HepG2 (cell line): ENCODE measurements at places on chromosomes 16 and 17. TPM values are rescaled to one million over a fixed set of nuclear protein-coding genes. Genes with fewer than 3 reads are reported as not detected.

- peaks cover 4% of the 10 kb centered on the region; the same call in 1 of the 2 replicates for H3K36me3 ChIP-seq
- H3K4me3 ChIP-seq = peak overlapping the region; percentile 5; the same call in 1 of the 2 replicates
- peaks cover 37% of the 10 kb centered on the region for H3K4me1 ChIP-seq
- DNase-seq = peak; percentile 79
- no peaks in the 10 kb centered on the region for H3K27me3 ChIP-seq
Observed at GRCh38 chr16:1993731-1994131, 4.0 kb downstream of the SYNGR3 start.

GRCh38 chr17:21174186-21174585, 39.8 kb downstream of the TMEM11 start:
- no peaks in the 10 kb centered on the region for H3K27me3 ChIP-seq
- no peaks in the 10 kb centered on the region for H3K4me1 ChIP-seq
- peaks cover 26% of the 10 kb centered on the region for H3K36me3 ChIP-seq
- H3K27ac ChIP-seq = no peak overlapping the region
- no peak overlapping the region for H3K4me3 ChIP-seq

DNA sequence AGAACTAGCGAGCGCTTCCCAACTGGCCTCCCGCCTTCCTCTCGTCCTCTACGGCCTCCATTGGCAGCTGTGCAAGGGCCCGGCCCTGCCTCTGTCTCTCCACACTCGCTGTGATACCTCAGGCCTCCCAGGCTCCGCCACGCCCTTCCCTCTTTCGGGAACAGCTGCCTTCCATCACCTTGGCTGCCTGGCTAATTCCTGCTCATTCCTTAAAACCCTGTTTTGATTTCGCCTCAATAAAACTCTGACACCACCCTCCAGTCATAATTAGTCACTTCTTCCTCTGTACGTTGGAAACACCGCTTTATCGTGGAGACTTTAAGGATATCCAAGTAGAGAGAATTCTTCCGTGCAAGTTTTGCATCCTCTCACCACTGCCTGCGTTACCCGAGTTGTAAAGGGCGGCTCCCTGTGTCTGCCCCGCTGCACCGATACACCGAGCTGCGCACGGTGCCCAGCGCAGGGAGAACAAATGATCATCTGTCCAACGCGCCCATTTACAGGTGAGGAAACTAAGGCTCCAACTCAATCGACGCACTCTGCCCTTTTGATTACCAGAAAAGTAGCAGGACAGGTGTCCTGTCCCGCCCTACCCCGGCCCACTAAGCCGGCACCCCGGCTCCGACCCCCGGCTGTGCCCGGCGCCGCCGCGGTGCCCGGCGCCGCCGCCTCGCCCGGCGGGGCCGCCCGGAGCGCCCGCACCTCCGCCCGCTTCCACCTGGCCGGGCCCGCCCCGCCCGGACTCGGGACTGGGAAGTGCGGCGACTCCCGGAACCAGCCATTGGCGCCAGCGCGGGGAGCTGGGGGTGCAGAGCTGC, 139.7 kb downstream of the SEC14L1 start:
- no peaks in the 10 kb centered on the region for H3K36me3 ChIP-seq
- no peaks in the 10 kb centered on the region for H3K27me3 ChIP-seq
- H3K27ac ChIP-seq = peak overlapping the region; percentile 4
- H3K4me1 ChIP-seq = peaks cover 41% of the 10 kb centered on the region

DNA sequence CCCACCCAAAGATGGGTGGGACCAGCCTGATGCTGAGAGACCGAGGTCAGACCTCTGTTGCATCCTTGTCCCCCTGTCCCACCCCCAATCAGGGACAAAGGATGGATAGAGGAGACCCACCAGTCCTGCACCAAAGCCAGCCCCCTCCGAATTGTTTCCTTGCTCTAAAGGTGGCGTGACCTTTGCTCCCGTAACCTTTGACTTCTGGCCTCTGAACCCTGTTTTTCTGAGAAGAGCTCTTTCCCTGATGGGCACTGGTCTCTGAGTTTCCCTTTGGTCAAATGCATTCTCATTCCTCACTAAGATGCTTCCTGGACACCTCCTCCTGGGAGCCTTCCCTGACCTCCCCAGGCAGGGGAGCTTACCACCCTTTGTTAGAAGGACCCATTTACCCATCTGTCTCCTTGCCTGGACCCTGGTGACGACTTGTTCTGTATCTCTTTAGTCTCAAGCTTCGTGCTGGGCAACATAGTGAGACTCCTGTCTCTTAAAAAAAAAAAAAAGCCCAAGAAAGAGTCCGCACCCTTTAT, 5.3 kb upstream of the NEUROD2 start:
- peaks cover 10% of the 10 kb centered on the region for H3K27me3 ChIP-seq
- no peak overlapping the region for H3K4me3 ChIP-seq

DNA sequence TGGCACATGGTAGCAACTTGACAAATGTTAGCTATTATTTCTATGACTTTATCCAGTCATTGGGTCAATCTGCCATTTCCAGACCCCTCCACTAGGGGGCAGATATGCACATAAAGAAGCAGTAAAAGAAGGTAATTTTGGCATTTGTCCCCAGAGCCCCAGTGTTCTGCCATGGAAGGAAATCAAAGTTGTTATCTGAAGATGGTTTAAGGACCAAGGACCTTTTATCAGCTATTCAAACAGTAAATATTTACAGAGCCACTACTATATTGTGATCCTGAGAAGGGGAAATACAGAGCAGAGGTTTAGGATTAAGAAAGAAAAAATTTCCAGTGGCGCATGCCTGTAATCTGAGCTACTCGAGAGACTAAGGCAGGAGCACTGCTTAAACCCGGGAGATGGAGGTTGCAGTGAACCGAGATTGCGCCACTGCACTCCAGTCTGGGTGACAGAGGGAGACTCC, 20.0 kb downstream of the TRAF4 start:
- DNase-seq = peak; percentile 68
- H3K4me1 ChIP-seq = no peaks in the 10 kb centered on the region
- peaks cover 61% of the 10 kb centered on the region for H3K36me3 ChIP-seq
- no peak overlapping the region for H3K27ac ChIP-seq
- H3K4me3 ChIP-seq = no peak overlapping the region

GRCh38 chr17:21089145-21089544, 37.6 kb upstream of the DHRS7B start:
- H3K4me1 ChIP-seq = peaks cover 6% of the 10 kb centered on the region
- no peaks in the 10 kb centered on the region for H3K36me3 ChIP-seq
- no peak overlapping the region for H3K27ac ChIP-seq
- DNase-seq = no peak

DNA sequence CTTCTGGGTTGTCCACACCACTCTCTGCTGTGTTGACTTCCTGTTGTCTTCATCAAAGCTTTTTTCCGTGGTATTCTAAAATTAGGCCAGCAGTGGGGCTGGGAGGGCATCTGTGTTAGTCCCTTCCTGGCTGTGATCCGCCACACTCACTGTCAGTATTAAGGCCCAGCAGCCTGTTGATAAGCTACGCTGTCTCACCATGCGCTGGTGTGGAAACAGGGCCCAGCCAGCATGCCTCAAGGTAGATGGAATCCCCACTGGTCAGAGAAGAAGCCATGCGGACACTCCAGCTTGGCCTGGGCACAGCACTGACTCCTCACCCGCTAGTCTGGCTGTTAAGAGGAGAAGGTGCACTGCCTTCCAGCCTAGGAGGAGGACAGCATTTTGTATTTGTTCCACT, 11.4 kb downstream of the CDR2L start:
- H3K27ac ChIP-seq = no peak overlapping the region
- H3K36me3 ChIP-seq = peaks cover 2% of the 10 kb centered on the region
- H3K4me3 ChIP-seq = no peak overlapping the region

- H3K4me3 ChIP-seq = no peak overlapping the region
- peaks cover 6% of the 10 kb centered on the region; the same call in 1 of the 2 replicates for H3K36me3 ChIP-seq
- H3K4me1 ChIP-seq = no peaks in the 10 kb centered on the region
- no peaks in the 10 kb centered on the region for H3K27me3 ChIP-seq
- DNase-seq = no peak
Observed at GRCh38 chr17:82865774-82866395, 26.1 kb upstream of the ZNF750 start.

DNA sequence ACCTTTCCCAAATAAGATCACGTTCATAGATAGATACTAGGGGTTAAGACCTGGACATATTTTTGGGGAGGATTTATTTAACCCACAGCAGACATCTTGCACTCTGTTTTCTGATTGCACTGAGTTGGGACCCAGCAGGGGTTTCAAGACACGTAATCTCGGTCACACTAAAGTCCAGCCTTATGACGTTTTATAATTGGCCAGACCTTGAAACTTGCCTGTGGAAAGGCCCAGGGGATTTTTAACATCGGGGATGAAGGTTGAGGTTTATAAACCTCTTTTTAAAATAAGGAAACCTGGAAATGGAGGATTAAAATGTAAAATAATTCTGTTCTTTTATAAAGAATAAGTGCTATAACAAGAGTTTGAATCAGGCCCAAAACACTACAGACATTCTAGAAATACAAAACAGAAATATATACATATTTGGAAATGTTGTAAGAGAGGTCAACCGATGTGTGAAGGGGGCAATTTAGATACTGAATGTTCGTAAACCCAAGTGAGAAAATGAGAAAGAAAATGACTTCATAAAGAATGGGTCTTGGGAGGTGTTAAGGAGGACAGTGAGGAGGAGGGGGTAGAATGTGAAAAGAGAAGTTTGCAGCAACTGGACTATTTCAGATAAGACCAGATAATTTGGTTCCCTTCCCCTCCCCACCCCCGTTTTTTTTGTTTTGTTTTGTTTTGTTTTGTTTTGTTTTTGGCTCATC, 61.1 kb upstream of the NOL11 start:
- H3K27me3 ChIP-seq = no peaks in the 10 kb centered on the region
- H3K4me3 ChIP-seq = no peak overlapping the region
- no peaks in the 10 kb centered on the region for H3K36me3 ChIP-seq

DNA sequence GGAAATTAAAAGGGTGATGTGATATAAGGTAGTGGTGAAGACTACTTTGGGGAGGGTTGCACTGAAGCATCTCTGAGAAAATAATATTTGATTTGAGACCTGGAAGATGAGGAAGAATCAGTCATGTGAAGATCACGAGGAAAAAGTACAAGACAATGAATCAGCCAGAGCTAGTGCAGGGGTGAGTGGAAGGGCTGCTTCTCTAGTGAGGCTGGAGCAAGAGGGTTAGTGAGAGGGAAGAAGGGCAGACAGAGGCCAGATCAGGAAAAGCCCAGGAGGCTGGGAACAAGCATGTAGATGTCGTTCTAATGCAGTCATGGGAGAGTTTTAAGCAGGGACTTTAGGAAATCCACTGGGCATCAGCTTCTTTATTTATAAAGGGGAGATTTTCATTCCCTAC, 504.2 kb upstream of the SALL1 start:
- no peak for DNase-seq
- no peaks in the 10 kb centered on the region for H3K36me3 ChIP-seq
- no peaks in the 10 kb centered on the region for H3K4me1 ChIP-seq
- H3K4me3 ChIP-seq = no peak overlapping the region
- H3K27ac ChIP-seq = no peak overlapping the region
- no peaks in the 10 kb centered on the region for H3K27me3 ChIP-seq

DNA sequence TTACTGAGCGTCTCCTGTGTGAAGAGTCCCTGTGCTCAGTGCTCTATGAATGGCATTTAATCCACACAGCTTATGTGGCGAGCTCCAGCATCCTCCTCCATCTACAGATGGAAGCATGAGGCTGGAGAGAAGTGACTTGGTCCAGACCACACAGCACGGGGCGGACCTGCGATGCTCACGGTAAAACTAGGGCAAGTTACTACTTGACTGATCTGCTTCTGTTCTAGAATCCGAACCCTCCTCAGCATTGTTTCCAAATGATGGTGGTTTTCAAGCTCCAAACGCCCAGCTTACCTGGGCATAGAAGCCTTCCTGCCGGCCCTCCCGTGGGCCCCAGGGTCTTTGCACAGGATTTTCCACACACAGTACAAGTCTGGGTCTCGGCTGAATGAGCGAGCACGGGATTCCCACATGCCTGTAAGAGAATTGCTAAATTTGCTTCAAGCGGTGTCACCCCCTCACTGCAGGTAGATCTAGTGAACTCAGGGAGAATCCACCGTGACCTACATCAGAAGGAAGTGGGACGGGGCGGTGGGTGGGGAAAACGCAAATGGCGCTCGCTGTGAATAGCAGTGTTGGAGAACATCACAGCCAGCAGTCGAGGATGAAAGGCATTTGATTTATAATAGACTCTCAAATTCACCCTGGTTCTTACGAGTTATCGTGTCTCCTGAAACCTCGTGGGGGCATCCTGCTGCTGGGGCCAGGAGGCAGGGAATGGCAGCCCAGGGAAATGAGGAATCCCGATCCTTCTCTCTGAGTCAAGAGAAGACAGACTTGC, 101.1 kb downstream of the CMIP start:
- no peak overlapping the region for H3K27ac ChIP-seq
- DNase-seq = no peak
- H3K4me3 ChIP-seq = no peak overlapping the region

DNA sequence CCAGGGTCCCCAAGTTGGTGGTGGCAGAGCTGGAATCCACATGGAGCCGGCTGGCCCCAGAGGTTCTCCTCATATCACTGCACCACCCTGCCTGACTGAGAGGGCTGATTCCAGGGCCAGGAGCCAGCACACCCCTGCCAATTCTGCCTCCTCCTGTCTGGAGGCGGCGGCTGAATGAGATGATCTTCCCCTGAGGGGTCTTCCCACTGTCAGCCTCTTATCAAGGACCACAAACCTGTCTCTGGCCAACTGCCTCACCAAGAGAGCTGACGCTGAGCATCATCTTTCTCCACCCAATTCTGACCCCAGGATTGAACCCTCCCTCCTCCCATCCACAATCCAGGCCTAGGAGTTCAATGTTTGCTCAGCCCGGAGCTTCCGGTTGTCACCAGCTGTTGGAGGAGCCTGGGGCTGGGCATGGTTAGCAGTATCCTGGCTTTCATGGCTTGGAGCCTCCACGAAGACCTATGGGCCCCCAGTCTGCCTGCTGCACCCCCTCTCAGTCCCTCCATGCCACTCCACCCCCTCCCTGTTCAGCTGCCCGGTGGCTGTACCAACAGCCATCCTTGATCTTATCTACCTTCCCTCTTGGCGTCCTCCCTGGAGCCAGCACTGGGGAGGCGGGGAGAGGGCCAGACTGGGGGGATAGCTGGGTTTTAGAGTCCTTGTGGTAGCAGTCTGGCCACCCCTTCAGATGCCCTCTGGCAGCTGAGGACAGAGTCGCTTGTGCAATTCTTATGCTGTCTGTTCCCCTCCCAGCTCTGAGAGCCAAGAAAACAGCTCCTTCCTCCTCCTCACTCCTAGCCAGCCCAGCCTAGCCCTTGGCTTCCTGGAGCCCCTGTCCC, 25.6 kb downstream of the ABCC3 start:
- DNase-seq = peak; percentile 90
- no peaks in the 10 kb centered on the region for H3K27me3 ChIP-seq
- H3K36me3 ChIP-seq = no peaks in the 10 kb centered on the region
- H3K4me3 ChIP-seq = no peak overlapping the region

- DNase-seq = no peak
- peaks cover 9% of the 10 kb centered on the region; the same call in 1 of the 2 replicates for H3K4me1 ChIP-seq
- H3K27me3 ChIP-seq = peaks cover 24% of the 10 kb centered on the region; the same call in 2 of the 3 replicates
Observed at GRCh38 chr16:23754594-23755483, at the start of gene CHP2. TSS of gene CHP2 (plus strand) at chr16:23755026. CDS start at chr16:23755050, 24 bp downstream.

- H3K27me3 ChIP-seq = no peaks in the 10 kb centered on the region
- no peak overlapping the region for H3K27ac ChIP-seq
- no peaks in the 10 kb centered on the region for H3K36me3 ChIP-seq
- no peak overlapping the region for H3K4me3 ChIP-seq
- H3K4me1 ChIP-seq = no peaks in the 10 kb centered on the region
- DNase-seq = no peak
Observed at GRCh38 chr17:63282455-63282854, 163.7 kb downstream of the CYB561 start.

Gene TLCD2
- 0.84 and 1.1 TPM in 2 replicates for total RNA-seq

Gene ZNF821
- 6.0 and 7.0 TPM in 2 replicates for total RNA-seq

Gene GPR179
- total RNA-seq = 0.07 TPM in 1 of 2 replicates, not detected in the other

Gene OTOP2
- not detected in 2 replicates for total RNA-seq

Gene TVP23A
- not detected in 2 replicates for total RNA-seq

Gene KRT36
- not detected in 2 replicates for total RNA-seq

Gene SLC16A11
- not detected in 2 replicates for total RNA-seq

Gene PYDC1
- not detected in 2 replicates for total RNA-seq

Gene CHD9NB
- total RNA-seq = 0.18 and 0.34 TPM in 2 replicates

Gene RNF40
- 85.6 and 102 TPM in 2 replicates for total RNA-seq
